Stimulated activated CD4-positive, alpha-beta T cell treated with anti-CD3 and anti-CD28 coated beads, Interleukin-12 subunit alpha, Interleukin-12 subunit beta, amount 100 ng/mL, for 48 hours (primary cell): ENCODE measurements at places on chromosomes 3 and 15.

- no peak for DNase-seq
Observed at GRCh38 chr15:96348112-96349027, 17.9 kb downstream of the NR2F2 start.

GRCh38 chr3:52046186-52046901, 10.0 kb downstream of the DUSP7 start:
- DNase-seq, result no peak

DNA sequence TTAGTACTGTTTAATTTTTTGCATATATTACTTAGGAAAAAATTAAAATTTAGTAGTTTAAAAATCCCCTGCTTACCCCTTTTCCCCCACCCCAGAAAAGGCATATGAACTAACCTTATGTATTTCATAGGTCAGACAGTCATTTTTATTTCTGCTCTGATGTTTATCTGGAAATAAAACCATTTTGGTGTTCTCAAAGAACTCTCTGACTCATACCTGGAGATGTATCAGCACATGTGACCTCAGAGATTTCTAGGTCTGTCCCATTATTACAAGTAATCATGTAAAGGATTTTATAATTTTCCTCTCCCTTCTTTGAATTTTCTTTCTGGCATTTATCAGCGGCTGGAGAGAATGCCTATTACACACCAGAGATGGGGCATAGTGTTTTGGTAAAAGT, 14.1 kb upstream of the CCR8 start:
- no peak for DNase-seq

DNA sequence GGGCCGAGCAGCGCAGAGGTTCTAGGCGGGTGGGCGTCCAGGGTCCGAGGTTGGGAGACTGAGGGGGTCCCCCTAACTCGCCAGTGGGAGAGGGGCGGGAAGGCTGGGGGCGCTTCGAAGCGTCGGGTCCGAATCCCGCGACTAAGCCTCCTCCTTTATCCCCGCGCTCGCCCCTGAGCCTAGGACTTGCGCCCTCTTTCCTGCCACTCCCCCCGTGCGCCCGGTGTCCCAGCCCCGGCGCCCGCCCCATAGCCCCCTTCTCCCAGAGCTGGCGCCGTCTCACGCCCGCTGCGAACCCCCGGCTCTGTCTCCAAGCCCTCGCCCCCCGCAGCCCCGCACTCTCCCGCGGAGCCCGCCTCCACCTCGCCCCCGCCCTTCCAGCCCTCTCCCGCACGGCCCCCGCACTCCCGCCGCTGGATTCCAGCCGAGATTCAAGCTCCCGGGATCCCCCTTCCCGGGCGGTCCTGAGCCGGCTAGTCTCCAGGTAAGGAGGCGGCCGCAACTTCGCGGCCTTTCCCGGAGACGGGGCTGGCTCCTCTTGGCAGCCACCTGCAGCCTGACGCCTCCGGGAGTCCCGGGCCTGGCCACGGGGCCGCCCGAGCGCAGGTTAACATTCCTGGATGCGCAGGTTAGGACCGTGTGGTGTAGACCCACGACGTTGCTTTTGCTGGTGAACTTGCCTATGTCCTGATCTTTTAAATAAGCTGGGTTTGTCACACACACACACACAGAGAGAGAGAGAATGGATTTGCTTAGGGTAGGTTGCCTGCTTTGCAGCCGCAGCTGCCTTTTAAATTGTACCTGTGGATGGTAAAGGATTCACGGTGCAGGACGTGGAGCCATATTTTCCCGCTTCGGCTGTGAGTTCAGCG, 563 bp downstream of the PXYLP1 start:
- no peak for DNase-seq

- DNase-seq, result no peak
Observed at GRCh38 chr3:70815817-70816216, 503.4 kb upstream of the MDFIC2 start.
